GM20000 (cell line): ENCODE measurements at places on chromosomes 2 and 18.
A peak's percentile ranks its signal among the peaks of the same experiment; 100 is the strongest.

GRCh38 chr2:62713837-62714236 is 8.3 kb downstream of the EHBP1 start:
- no peak for DNase-seq

GRCh38 chr2:100592226-100592625 is 29.4 kb downstream of the PDCL3 start:
- DNase-seq, result no peak

DNA sequence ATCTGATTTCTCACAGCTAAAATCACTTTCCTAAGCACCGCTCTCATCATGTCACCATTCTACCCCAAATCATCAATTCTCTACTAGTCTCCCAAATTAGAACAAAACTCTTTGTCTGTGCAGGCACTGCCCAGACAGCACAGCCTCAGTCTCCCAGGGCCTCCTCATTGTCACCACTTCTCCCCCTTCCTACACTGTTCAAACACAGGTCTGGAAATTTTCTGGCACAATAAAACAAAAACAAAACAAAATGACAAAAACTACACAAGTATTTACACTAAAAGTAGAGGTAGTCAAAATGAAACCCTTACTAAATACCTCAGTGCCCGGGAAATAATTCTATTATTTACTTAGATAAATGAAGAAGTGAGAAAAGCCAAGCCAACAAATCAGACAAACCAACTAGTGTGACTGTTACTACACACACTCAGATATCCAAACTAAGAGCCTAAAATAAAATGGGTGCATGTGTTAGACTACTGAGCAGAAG is 156.2 kb upstream of the DNMT3A start:
- peak; percentile 46 for DNase-seq

DNA sequence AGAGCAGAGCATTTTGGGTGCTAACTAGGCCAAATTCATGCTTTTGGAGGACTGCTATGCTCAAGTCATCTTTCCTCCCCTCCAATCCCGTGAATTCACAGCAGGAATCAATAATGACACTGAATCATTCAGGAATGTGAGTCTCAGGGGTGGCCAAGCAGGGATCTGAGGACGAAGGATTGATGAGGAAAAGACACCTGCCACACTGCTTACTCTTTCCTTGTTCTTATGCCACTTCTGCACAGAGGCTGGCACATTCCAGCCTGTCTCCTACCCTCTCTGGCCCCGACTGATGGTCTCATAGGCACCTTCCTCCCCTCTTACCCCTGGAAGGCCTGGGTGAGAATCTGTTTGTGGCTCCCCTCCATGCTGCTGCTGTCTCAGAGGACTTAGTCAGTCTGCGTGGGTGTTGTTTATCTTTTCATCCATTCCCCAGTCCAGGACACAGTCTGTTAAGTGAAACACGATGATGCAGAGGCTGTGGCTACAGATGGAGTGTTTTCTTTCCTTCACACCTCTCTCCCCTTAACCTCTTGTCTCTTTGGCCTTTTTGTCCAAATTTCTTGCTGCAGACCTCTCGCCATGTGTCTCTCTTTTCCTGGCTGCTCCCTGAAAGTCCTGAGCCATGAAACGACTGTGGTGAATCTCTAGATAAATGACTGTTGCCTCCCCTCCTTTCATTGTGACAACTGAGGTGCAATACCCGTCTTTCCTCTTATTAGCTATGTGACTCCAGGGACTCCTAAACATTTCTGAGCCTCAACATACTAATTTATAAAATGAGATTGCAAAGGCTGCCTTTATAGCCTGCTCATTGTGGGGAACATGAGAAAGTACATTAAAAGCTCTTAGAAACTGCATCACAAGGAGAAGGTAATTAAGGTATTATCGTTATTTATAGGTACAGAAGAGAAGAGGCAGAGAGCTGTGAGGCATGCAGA is 86.9 kb downstream of the RDH14 start:
- no peak for DNase-seq

DNA sequence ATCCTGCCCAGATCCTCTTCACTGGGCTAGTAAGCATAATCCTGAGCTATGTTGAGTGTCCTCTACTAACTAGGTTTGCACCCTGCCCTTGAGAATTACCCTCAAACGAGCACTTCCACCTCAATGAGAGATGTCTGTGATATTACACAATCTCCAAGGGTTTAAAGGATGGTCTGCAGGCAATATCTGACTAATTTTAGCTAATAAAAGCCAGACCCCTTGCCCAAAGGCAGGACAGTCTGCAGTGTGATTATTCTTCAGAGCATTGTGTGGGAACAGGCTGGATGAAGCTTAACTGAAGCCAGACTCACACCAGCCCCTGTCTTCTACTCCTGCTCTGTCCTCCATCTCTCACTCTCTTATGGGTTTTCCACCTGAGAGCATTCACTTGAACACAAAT is 544.9 kb upstream of the DDX18 start:
- no peak for DNase-seq

GRCh38 chr18:57231864-57232263 is 85.0 kb downstream of the BOD1L2 start:
- DNase-seq, result no peak

DNA sequence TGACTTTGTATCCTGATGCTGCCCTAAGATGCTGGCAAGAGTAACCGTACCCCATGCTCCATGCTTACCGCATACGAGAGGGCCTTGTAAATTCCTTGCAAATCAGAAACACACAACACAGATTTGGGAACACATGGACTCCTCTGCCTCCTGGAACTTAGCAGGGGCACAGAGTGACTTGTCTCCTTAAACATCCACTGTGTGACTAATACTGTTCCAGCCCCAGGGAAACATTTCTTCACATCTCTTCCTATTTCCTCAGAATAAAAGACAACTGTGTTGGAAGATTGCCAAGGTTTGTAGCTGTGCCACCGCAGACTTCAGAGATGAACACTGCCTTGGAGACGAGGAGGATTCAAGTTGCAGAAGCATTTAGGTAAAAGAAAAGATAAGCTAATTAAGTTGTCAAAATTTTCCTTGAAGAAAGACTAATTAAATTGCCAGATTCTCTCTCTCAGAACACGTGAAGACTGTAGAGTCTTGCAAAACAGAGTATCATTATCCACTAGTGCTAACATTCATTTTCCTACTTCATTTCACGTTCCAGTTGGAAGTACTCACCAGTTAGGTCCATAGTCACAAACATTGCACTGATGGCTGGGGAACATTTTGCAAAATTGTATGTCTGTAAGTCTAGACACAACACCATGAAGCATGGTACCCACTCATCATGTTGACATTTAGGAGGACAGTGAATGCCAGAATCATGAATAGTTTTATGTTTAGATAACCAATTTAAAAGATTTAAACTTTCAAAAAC is 188.8 kb downstream of the TSN start:
- no peak for DNase-seq

DNA sequence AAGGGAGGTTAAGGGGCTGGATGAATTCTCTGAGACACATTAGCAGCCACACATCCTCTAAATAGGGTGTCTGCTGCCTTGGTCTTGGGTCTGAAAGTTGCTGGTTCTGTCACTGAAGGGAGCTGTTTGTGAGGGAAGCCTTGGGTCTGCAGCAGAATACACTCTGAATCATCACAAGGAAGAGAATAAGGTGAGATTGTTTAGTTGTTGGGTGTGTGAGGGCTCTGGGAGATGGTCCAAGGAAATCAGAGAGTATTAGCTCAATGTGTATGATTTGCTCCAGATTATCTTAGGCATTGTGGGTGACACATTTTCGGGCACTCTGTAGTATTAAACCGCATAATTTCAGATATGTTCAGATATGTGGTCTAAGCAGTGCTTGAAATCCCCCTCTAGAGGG is 548.5 kb downstream of the SLC4A3 start:
- DNase-seq, result no peak

- DNase-seq, result no peak
Measured at GRCh38 chr2:227407591-227408151, 19.9 kb upstream of the SCYGR1 start.

DNA sequence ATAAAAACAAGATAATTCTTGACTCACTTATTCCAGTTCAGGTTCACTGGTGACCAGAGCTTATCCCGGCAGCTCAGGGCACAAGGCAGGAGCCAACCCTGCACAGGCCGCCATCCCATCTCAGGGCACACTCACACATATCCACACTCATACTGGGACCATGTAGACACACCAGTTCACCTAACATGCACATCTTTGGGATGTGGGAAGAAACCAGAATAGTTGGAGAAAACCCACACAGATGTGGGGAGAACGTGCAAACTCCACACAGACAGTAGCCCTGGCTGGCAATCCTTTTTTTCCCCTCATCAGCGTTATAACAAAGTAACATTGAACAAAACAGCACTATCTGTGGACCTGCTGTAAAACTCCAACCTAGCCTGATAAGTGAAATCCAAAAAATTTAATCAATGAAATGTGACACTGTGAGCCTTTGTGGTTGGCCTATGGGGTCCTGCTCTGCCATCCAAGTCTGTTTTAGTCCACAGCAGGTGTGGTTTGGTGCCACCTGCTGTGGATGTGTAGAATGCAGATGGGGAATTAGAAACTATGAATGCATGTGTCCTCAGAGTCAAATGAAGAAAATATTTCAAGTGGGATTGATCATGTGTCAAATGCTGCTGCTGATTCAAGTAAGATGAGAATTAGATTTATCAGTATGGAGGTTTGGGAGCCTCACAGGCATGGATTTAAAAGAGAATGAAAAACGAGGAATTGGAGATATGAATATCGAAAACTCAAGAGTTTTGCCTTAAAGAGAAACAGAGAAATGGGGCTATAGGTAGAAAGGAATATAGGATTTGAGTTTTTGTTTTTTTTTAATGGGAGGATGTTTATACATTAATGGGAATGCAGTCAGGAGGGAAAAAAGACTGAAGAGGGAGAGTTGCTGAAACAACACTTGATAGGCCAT is 47.0 kb downstream of the UGP2 start:
- peak; percentile 48 for DNase-seq

DNA sequence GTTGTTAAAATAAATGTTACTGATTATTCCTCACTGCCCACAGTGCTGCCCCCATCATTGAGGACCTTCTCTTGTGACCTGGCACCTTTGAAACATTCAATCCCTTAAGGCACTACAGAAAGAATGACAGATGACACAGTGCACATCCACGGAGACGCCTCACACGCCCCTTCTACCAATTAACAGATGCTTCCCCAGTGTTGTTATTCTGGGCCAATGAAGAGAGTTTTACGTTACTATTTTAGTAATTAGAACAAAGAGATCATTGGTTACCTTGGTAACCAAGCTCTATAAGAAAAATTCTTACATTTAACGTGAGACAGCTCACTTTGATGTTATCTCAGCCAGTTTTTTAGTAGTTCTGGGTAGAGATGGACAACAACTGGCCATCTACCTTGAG is 152.0 kb downstream of the ZNF236 start:
- DNase-seq, result no peak

- no peak for DNase-seq
Measured at GRCh38 chr2:10165282-10165681, 42.7 kb downstream of the RRM2 start.

- no peak for DNase-seq
Measured at GRCh38 chr2:196166876-196167275, 4.5 kb downstream of the STK17B start.

DNA sequence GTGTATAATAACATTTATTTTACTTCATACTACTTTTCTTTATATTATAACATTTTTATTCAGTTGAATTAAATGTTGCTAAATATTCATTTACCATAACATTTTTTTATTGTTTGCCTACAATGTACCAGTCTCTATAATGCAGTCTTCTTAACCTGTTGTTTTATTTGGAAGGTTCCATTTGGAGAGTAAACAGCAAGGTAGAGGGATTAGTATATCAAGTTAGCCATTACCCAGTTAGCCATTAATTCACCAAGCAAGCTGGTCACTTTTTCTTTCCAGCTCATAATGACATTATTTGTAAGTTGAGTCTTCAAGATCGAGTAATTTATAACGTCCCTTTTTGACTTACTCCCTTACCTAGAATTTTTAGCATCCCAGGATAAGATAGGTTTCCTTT is 29.7 kb upstream of the NT5C1B start:
- DNase-seq, result no peak

DNA sequence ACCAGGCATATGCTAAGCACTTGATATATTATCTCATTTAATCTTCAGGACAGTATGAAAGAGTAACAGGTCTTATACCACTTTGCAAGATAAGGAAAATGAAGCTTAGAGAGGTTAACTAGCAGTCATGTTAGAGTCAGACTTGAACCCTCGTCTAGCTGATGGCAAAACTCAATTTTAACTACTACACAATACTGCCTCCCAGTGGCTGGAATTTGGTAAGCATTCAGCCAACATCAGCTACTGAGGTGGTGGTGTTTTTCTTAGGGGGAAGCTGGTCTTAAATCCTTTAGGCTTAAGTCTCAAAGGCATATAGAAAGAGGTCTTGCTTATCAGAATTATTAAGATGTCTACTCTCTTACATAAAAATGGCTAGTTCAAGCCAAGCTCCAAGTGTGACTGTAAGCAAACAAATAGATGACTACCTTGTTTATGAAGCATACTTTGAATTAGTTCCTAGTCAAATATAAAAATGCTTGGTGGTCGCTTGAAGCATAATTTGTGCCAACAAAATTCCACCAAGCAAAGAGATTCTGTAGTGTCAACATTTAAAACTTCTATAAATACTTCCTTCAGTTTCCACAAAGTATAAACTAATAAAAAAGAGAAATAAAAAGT is 325.4 kb upstream of the FIGN start:
- DNase-seq, result peak; percentile 30
